ENCODE measurements at places on chromosomes 2 and 18.

- no peak for DNase-seq
Measured at GRCh38 chr2:10802657-10803056, 9.9 kb downstream of the PDIA6 start.

DNA sequence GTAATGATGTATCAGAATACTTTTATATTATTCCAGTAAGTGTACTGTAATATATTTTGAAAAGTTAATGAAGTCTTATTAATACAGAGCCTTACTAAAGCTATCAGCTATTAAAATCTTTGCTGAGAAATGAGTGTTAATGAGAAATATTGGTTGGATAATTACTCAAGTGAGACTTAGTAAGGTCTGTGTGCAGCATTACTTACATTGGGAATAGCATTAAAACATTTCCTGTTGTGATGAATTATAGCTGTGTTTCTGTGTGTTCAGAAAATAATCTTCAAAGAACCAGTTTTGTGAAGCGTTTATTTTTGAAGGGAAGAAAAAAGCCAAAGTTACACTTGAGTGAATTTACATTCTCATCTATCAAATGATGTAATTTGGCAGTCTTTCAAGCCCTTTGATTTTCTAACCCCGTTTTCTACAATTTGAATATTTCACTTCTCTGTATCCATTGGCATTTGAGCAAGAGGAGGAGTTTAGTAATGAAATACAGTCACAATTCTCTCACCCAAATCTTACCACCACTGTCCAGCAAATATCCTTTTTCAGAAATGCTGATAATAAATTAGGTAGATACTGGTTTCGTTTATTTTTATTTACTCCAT, 123.5 kb upstream of the BOD1L2 start:
- DNase-seq, result no peak

- DNase-seq, result no peak
Measured at GRCh38 chr2:137870682-137871081, 93.6 kb upstream of the HNMT start.

- DNase-seq, result no peak
Measured at GRCh38 chr2:170929686-170930050, 615 bp downstream of the GORASP2 start.

- DNase-seq, result no peak
Measured at GRCh38 chr2:207828361-207829057, 58.8 kb upstream of the FZD5 start.

DNA sequence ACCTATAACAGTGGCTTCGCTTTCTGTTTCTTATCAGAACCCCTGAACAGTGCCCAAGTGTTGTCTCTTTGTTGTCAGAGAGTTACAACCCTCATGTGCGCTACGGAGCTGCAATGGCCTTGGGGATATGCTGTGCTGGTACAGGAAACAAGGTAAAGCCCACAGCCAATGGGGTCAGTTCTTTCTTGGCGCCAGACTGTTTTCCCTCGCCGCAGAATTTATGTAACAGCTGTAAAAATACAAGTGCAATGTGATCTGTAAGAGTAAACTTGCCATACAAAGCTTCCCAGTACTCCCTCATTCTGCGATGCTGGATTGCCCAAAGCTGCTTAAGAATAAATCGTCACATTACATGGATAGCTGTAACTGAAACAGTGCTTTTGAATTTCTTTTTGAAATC, 13.9 kb upstream of the HTR2B start:
- DNase-seq, result no peak

DNA sequence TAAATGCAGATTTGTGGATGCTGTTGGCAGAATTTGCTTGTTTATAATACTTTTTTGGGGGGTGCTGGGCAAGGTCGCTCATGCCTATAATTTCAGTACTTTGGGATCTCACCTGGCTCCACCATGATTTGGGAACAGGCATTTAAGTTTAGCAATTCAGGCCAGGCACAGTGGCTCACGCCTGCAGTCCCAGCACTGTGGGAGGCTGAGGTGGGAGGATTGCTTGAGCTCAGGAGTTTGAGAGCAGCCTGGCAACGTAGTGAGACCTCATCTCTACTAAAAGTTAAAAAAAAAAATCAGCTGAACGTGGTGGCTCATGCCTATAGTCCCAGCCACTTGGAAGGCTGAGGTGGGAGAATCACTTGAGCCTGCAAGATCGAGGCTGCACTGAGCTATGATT, 20.7 kb downstream of the TANC1 start:
- no peak for DNase-seq

DNA sequence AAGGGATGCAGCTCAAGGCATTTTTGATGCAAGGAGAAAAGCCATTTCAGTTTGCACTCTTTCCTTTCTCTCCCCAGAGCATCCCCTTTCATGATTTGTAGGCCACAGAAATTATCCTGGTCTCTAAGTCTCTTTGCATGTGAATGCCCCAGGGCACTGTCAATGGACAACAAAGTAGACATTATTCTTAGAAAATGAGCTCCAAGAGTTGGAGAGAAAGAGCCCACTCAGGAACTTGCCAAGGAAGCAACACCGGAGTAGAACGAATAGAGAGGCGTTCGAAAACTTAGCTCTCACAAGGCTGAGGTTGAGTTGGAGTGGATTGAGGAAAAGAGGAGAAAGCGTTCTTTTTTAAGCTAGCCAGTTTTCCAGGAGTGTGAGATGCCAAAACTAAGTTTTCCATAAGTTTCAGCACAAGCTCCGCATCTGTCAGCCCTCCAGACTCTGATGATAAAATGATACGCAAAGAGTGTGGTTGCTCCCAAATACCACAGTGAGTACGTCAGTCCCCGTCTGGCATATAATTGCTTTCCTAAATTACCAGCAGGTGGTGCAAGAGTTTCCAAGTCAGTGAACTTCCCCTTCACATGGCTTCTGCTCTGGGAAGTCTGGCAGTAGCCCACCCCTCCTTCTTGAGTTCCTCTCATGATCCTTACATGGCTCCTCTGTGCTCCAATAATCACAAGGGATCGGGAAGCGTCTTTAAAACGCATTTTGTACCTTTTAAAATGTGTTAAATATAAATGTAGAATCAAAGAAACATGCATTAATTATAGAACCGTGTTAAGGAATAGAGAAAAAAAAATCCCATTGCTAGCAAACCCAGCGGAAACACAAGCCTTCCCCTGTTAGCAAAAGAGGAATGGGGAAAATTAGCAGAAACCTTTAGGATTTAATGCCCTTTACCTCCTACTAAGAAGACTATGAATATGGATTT, 1060.6 kb upstream of the FANCL start:
- peak; percentile 38 for DNase-seq

GRCh38 chr2:202821206-202822160, 50.1 kb downstream of the ICA1L start:
- DNase-seq, result peak; percentile 76

- DNase-seq, result no peak
Measured at GRCh38 chr2:231676243-231676642, 32.1 kb upstream of the PTMA start.

DNA sequence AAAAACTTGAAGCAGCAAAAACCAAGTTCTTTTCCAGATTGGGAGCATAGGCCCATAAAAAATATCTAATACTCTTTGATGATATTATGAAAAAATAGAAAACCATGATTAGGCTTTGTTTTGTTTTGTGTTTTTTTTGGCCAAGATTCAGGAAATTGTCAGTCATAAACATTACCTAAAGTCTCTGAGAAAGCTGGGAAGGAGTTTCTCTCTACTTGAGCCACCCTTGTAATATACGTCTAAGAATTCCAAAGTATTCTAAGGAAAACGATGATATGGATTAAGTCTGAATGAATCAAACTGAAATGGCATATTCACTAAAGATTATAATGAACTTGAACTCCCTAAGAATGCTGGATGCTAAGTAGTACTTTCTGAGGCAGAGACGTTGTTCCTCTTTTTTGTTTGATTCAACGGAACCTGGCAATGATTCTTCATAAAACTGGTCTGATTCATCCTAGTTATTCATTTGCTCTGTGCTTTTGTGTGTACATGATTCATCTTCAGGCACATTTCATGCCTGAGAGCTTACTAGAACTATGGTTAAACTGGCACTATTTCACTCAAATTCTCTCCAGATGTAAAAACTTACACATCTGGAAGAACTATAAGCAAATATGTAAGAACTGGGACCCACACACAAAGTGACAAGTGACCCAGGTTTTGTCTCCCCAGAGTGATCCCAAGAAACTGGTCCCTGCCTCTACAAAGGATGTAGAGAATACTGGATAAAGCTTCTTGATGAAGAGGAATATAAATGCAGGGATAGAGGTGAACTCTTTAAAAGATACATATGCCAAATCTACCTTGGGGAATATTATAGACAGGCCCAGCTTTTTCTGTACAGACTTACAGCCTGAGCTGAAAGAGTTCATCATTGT, 159.7 kb downstream of the DOCK10 start:
- DNase-seq, result no peak

GRCh38 chr2:6493669-6494068, 372.0 kb downstream of the CMPK2 start:
- DNase-seq, result no peak

DNA sequence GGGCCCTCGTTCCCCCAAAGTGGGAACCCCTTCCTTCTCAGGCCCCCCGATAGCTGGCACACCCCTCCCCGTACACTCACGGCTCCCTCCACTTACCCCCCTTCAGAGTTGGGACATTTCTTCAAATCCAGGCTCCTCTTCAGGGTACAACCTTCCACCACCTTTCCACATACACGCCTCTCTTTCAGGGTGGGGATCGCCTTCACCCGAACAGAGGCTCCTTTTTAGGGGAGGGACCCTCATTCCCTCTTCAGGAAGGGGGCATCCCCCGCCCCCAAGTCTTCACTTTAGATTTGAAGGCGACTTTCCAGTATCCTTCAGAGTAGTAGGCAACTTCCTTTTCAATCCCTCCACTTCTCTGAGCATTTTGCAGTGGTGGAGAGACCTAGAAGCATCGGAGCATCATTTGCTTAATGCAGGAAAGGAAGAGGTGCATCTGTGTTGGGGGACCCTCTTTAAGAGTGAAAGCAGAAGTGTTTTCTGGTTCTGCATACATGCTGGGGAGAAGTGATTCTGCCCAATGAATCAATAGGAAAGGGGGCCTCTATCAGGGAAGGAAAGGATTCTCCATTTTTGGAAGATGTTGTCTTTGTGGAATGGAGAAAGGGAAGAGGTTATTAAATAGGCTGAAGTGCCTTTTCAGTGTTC, 845 bp downstream of the EML4 start:
- no peak for DNase-seq

- DNase-seq, result no peak
Measured at GRCh38 chr2:233115741-233116140, 55.6 kb downstream of the INPP5D start.

DNA sequence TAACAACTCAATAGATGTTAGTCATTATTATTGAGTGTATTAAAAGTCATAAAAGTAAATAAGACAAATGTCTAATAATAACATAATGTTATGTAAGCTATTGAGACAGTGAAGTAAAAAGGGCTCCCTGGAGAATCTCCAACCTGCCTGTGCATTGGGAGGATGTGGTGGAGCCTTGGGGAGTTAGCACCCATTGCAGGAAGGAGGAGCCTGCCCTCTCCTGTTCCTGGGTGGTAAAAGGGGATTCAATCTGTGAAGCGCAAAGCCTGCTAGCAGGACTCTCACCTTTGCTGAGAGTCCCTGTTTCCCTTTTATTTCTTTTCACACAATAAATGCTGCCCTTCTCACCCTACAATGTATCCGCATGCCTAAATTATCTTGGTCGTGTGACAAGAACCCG, 206.1 kb downstream of the RAB3GAP1 start:
- DNase-seq, result no peak

DNA sequence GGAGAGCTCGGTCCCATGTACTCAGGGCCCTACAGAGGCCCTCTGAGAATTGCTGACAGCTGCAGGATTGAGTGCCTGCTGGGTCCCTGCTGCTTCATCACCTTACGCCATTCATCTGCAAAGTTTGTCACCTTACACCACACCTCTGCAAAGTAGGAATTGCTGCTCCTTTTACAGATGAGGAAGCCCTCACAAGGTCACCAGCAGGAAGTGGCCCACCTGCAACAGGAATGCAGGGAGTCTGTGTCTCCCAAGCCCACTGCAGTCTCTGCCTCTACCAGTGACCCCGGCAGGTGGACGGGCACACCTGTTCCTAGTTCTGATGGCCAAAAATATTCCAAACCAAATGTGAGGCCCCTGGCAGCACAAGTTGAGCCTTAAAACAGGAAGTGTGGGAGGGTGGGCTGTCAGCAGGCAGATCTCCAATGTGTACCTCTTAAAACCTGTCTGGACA, 441.4 kb downstream of the NBAS start:
- DNase-seq, result no peak

- DNase-seq, result no peak
Measured at GRCh38 chr2:82814146-82814545, 1644.9 kb downstream of the SUCLG1 start.

GRCh38 chr2:8303322-8303832, 378.5 kb upstream of the ID2 start:
- DNase-seq, result no peak

GRCh38 chr2:2516386-2516785, 185.3 kb upstream of the MYT1L start:
- DNase-seq, result no peak

- DNase-seq, result no peak
Measured at GRCh38 chr2:215407061-215407460, 28.8 kb downstream of the FN1 start.

GRCh38 chr2:221810245-221810644, 238.1 kb upstream of the EPHA4 start:
- DNase-seq, result no peak

- no peak for DNase-seq
Measured at GRCh38 chr2:26860211-26860850, 12.4 kb downstream of the DPYSL5 start.

GRCh38 chr2:88690591-88691338, 708 bp upstream of the RPIA start:
- DNase-seq, result no peak

- DNase-seq, result no peak
Measured at GRCh38 chr18:50460716-50461115, 85.9 kb downstream of the SKA1 start.

DNA sequence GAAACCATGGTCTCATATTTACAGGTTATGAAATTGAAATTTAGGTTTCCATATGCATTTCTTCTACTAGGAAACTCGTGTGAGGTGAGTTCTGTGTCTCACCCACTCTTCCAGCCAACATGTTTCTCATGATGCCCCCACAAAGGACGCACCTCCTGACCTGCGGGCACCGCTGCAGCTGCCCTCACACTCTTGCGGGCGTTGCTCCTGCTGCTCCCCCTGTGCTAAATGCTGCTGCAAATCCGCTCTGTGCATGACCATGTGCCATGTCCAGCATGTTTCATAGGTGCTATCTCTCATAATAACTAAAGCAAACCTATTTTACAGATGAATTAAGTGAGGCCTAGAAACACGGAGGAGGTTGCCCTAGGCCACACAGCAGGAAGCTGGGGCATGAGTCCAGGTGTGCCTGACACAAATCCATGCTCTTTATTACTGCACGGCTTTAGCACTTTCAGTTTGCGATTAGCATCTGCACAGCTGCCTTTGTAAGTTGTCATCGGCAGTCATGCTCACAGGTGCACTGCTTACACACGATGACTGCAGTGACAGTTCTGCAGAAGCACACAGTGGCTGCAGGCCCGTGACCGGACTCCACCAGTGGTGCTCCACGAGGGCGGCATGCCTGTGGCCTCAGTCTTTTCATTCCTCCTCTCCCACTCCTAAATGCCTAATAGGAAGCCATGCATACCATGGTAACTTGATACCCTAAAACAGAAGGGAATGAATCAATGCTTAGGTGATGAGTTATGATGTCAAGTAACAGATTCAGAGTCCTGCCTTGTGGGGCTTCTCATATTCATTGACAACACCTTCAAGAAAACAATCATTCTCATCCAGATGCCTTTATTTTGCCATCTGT, 14.9 kb upstream of the GALR1 start:
- peak; percentile 9 for DNase-seq

GRCh38 chr2:174326161-174327020, 8.4 kb upstream of the SP9 start:
- DNase-seq, result no peak

Measured in DMS 273 treated with DMSO at 0.1 percent for 48 hours (cell line).